ENCODE measurements at places on chromosomes 1 and 21.

DNA sequence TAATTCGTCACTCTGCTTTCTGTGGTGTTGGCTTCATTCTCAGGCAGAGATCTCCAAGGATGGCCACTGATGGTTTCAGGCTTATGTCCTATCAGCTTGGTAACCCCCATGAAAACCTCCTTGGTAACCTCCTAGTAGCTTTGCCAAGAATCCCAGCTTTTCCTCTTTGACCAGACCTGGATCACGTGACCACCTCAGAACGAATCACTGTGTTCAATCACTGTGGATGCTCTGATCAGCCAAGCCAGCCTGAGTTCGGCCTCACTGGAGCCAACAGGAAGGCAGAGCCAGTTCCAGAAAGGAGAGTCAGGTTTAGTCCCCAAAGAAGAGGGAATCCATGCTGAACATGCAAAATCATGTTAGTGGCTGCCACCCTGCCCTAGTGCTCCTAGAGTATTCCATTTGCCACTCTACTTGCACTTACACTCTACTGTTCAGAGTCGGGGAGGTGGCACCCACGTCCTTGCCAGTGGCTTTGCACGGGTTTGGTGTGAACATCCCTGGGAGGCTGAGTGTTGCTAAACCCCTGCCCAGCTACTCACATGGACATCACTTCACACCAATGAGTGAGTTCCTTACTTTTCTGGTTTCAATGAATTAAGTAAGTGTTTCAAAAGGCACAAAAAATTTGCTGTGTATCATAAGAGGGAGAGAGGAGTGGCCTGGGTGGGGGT is 33.5 kb upstream of the SSBP3 start:
- no peak for DNase-seq

DNA sequence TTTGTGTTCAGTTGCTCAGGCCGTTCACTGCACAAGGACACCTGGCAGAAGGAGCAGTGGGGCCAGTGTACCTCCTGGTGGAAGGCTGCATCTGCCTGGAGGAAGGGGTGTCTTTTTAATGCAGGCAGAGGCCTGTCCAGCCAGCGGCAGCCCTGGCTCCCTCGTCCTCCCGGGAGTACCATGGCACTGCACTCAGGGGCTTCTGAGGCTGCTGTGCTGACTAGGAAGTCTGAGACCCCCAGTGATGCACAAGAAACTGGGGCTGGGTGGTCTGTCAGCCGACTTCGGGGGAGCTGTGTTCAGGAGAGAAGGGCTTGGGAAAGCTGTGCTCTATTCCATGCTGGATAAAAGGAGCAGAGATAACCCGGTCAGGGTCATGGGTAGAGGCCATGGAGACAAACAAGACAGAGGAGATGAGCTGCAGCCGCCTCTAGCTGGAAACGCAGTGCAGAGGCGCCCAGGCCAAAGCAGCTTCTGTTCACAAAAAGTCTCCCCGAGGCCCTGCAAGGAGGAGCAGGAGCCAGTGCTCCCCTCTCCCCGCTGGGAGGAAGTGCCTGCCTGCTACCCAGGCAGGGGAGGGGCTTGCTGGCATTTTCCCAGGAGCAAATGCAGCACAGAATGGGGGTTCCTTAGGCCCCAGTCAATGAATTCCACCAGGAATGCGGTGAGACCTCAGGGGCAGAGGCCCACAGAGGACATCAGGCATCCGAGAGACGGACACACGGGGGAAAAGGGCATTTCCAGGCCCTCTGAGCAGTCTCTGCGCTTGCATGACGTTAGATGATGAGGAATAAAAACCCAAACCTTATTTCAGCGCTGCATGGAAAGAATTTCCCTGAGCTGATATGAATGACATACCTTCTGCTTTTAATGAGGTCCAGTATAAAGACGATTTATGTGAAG is 17.2 kb upstream of the C2CD2 start:
- no peak for DNase-seq

- no peak for DNase-seq
Observed at GRCh38 chr1:1616838-1617237, 1.5 kb downstream of the MIB2 start.

DNA sequence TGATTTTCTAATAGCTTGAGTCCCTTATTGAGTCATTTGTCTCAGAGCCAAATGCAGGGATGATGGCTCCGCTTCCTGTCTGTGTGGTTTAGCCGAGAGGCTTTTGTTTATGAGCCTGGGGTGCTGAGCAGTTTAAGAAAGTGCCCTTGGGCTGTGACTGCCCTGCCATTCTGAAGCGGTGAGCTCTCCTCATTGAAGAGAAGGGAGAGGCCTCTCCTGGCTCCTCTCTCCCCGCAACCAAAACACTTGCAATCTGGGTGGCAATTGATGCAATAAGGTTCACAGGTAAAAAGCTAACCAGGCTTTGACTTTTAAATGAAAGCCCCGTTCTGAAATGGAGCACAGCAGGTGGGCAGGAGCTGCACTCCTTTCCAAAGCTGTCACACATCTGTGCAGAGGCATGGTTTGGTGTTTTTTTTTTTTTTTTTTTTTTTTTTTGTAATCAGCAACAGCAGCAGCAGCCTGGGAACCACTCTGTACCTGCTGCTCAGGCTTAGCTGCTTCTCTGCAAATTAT is 403.7 kb downstream of the SIPA1L2 start:
- DNase-seq, result no peak

- no peak for DNase-seq
Observed at GRCh38 chr1:27601321-27601770, 2.6 kb downstream of the AHDC1 start.

- no peak for DNase-seq
Observed at GRCh38 chr1:16116625-16117024, 39.2 kb downstream of the EPHA2 start.

GRCh38 chr1:85582687-85583591 is 2.4 kb downstream of the CCN1 start:
- DNase-seq, result no peak

GRCh38 chr1:153919876-153920852 is 2.6 kb downstream of the GATAD2B start:
- DNase-seq, result no peak

DNA sequence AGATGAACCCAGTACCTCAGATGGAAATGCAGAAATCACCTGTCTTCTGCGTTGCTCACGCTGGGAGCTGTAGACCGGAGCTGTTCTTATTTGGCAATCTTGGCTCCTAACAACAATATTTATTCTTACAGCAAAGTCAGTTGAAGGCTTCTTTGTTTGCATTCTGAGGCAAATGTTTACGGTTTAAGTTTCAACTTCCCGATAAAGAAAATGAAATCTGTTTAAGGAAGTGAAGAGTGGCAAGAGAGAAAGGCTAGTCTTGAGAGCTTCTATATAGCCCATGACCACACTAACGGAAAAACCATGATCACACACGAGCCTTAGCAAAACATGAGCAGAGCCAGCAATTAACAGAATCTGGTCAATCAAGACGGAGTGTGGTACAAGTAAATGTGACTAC is 122.6 kb upstream of the ZNHIT6 start:
- DNase-seq, result no peak

- DNase-seq, result no peak
Observed at GRCh38 chr1:41122851-41123518, 101.5 kb upstream of the SLFNL1 start.

GRCh38 chr1:48261881-48262400 is 39.4 kb downstream of the SLC5A9 start:
- DNase-seq, result no peak

- DNase-seq, result no peak
Observed at GRCh38 chr1:43414634-43415223, 25.0 kb downstream of the SZT2 start.

DNA sequence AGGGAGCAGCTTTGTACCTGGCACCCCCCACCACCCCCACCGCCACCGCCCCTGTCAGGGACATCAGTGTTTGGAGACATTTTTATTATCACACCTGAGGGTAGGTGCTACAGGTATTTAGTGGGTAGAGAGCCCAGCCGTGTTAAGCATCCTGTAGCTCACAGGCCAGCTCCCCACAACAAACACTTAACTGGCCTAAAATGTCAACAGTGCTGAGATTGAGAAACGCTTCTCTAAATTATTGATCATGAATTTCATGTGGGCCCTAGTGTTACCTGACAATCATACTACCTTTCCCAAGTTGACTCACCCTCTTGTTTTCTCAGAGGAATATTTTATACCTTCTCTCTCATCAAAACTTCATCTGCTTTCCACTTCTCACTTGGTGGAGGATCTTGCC is 21.4 kb downstream of the ELF3 start:
- DNase-seq, result no peak

GRCh38 chr1:14294860-14295536 is 303.5 kb upstream of the KAZN start:
- DNase-seq, result no peak

DNA sequence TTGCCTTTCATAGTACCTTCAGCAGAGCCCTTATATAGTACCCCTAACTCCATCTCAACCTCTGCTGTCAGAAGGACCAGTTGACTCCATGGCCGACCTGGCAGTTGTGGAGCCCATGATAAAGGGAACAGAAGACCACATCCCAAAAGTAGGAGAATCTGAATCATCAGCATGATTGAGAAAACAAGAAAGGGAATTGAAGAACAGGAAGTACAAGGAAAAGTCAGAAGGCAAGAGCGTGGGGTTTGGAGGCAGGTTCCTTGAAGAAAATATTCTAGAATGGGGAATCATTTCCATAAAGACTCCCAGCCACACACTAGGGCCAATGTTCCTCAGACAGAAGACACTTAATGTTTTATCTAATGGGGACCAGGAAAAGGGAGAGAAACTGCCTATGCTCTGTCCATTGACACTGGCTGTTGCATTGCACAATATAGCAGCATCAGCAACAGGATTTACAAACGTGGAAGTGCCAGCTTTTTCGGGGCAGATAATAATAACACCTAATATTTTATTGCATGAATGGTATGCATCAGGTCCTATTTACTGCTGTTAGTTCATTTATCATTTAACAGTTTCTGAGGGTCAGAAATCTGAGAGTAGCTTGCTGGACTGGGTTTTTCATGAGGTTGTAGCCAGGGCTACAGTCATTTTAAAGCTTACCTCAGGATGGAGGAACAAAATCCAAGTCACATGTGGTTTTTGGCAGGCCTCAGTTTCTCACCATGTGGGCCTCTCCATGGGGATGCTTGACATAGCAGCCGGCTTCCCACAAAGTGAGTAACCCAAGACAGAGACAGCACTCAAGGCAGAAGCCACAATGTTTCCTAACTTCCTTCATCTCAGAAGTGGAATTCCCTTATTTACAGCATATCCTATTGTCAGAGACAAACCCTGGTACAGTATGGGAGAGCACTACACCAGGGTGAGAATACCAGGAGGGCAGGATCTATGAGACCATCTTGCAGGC is 483.4 kb downstream of the PLPP3 start:
- DNase-seq, result no peak

DNA sequence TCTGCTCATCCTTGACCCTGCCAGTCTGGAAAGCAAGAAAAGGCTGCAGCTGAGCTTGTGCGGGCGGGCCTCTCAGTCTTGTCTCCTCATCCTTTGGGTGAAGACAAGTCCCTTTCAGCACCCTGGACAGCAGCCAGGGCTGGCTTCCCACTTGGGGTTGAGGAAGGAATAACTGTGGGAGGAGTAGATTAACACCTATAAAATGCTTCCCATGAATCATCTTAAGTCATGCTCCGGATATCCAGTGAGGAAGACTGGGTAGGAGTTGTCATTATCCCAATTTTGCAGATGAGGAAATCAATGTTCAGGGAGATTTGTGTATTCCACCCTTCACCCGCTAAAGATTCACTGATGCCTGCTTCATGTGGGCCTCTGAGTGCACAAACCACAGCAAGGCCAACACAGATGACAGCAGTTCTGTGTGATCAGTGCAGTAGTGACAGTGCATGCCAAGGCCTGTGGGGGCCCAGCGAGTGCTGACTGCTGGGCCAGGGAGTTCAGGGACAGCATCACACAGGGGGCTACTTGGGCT is 20.1 kb upstream of the COL16A1 start:
- no peak for DNase-seq

DNA sequence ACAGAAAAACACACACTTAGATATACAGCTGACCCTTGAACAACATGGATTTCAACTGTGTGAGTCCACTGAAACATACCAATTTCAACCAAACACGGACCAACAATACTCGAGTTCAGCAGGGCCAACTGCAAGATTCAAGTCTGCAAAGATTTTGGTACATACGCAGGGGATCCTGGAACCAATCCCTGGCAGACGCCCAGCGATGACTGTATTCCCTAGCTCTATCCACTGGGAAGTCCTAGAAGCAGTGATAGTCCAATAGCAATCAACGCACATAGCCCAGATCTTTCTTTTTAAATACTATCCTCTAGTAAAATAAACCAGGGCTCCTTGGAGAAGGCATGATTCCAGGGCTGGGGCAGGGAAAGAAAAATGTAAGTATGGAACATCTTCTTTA is 9.0 kb downstream of the DDX59 start:
- no peak for DNase-seq

DNA sequence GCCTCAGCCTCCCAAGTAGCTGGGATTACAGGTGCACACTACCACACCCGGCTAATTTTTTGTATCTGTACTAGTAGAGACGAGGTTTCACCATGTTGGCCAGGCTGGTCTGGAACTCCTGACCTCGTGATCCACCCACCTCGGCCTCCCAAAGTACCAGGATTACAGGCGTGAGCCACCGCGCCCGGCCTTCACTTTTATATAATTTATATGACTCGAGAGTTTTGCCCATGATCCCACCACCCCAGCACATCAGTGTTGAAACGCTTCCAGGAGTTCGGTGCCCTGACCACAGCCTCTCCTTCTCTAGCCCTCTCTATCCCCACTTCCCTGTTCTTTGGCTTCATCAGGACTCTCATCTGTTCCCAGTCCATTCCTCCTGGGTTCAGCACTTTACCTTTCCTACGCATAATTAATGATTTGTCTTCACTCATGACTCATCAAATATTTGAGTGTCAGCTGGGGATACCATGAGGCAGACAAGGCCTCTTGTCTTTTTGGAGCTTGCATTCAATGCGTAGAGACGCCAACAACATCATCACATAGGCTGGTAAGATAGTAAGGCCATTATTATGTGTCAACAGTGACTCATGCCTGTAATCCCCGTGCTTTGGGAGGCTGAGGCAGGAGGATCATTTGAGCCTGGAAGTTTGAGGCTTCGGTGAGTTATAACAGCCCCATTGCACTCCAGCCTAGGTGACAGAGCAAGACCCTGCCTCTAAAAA is 1.4 kb downstream of the PMF1 start:
- DNase-seq, result no peak

DNA sequence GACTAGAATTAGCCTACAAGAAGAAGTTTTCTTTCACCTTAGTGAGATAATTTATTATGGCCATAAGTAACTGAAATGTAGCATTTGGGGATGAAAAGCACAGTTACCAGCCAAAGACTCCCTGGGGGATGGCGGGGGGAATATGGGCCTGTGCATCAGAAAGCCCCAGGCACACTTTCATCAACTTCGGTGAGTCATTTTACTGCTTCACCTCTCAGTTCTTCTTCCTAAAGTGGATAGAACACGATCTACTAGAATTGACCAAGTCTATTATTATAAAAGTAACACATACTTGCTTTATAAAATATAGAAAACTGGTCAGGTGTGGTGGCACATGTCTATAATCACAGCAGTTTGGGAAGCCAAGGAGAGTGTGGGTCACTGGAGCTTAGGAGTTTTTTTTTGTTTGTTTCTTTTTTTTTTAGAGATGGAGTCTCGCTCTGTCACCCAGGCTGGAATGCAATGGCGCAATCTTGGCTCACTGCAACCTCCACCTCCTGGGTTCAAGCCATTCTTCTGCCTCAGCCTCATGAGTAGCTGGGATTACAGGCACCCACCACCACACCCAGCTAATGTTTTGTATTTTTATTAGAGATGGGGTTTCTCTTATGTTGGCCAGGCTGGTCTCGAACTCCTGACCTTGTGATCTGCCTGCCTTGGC is 141.8 kb downstream of the ZZZ3 start:
- DNase-seq, result no peak

Measured in NCI-H1417 treated with DMSO at 0.1 percent for 48 hours (cell line).